ENCODE measurements at places on chromosomes 11 and 22.
A peak's percentile ranks its signal among the peaks of the same experiment; 100 is the strongest.

GRCh38 chr11:78397398-78397797 is 20.2 kb downstream of the GAB2 start:
- DNase-seq = no peak

DNA sequence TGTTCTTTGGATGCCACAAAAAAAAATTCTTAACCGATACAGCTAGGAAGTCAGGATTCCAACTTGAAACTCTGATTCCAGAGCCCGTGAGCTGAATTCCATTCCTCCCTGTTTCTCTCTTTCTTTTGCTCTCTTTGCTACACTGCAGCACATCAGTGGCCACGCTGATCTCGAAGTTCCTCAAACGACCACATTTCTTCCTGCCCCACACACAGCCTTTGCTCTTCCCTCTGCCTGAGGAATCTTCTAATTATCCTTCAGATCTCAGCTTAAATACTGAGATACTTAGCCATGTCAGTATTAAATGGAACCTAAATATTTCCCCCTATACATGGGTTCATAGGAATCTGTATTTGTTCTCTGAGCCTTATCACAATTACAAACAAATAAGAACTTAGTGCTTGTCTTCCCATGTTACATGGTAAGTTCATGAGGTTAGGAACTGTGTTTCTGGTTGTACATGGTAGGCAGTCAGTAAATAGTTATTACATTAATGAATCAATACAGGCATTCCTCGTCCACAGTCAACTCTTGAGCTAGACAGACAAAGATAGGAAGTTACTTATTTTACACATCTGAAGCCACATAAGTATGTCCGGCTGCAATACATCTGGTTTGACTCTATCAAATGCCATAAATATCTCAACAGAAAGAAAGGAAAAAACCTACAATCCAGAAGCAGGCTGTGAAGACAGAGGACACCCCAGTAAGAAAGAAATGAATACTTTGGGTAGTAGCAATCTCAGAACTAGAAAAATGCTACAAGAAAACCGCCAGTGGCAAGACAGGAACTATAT is 86.6 kb downstream of the MAML2 start:
- no peak for DNase-seq

DNA sequence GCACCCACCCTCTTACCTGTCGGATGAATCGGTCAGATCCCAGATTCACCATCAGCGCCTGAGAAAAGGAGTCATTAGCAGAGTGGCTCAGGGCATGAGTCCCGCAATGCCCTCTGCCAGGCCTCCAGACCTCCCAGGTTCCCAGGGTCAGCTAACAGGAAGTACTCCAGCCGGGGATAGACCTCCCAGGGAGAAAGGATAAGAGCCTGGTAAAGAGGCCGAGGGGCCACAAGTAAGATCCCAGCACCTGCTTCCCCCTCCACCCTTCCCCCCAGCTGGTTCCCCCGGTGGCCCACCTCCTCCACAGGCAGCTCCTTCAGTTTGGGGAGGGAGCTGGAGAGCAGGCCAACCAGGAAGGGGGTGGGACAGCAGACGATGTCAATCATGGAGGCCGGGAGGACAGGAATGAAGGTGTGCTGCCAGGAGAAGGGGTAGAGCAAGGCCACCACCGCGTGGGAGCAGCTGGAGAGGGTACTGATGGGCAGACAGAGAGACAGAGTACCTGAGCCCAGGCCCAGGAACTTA is 16.4 kb downstream of the RPL27A start:
- DNase-seq = no peak

GRCh38 chr11:17541330-17541885 is 2.8 kb downstream of the USH1C start:
- DNase-seq = peak; percentile 73

- DNase-seq = no peak
Observed at GRCh38 chr22:49929994-49930575, 11.7 kb downstream of the CRELD2 start.

GRCh38 chr11:112082729-112083128 is 3.8 kb downstream of the TIMM8B start:
- no peak for DNase-seq

DNA sequence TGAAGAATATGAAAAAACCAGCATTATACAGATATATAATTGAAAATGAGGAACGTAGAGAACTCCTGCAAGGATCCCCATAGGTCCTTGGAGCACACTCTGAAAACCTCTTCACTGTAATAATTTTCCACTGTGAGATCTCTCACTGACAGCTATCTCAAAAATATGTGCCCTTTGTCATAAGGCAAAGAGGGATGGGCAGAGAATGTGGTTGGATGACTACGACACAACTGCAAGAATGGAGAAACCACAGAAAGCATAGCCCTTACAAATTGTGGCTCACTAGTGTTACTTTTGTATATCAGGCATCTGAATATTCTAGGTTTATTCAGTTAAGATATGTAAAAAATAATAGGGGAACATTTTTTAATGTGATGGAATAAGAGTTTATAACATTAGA is 7.9 kb upstream of the CTSC start:
- DNase-seq = no peak

DNA sequence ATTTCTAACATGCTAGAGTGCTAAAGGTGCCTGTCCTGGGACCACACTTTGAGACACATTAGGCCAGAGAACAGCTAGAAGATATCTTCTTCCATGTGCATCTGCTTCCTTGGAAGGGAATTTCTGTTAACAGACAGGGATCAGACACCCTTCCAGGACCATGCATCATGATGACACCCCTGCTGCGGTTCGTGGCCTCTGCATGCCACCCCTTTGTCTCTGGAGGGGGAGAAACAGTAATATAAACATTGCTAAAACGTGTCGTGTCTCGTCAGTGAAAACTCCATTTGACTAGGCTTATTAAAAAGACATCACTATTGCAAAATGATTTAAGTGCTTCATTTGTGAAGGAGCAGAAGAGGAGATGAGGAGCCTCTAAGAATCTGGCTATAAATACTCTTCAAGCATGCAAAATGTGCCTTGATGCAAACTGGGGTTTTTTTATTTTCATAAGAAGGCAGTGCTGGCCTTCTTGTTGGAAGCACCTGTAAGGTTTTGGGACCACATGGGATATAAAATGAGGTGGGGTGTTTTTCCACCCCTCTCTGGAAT is 141.6 kb downstream of the MYO18B start:
- DNase-seq = no peak

DNA sequence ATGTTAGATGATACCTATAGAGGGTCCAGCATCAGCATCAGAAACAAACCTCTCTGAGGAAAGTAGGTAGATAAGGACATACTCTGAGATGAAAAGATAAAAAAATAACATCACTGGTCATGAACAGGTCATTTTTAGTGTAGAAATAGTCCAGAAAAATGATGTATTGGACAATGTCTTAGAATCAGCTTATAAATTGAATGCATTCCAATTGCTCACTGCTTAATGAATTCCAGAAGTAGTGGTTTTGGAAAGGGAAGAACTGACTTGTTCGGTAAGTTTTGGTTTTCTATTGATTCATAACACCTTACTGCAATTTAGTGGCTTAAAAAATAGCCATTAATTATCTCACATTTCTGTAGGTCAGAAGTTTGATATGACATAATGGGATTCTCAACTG is 929.5 kb upstream of the CCDC90B start:
- no peak for DNase-seq

GRCh38 chr22:43297270-43298061 is 45.7 kb downstream of the SCUBE1 start:
- no peak for DNase-seq

- peak; percentile 67 for DNase-seq
Observed at GRCh38 chr11:63369165-63369970, at the start of gene SLC22A9. Gene SLC22A9 (plus strand): TSS chr11:63369785. CDS start chr11:63370057, 272 bp downstream.

DNA sequence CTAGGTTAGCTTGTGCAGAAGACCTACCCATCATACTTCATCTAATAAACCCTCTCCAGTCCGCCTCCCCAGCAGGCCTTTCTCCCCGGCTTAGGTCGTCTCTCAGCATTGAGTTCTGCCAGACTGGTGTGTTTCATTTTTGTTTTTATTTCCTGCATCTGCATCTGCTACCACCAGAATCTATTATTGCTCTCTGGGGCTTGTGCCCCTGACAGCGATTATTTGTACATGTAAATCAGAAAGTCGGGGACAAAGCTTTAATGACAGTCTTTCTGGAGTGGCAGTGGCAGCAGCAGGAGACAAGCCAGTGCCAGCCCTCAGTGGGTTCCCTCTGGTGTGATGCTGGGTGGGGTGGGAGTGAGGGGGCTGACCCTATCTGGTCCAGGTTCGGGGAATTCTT is 127.5 kb downstream of the PKNOX2 start:
- DNase-seq = no peak

DNA sequence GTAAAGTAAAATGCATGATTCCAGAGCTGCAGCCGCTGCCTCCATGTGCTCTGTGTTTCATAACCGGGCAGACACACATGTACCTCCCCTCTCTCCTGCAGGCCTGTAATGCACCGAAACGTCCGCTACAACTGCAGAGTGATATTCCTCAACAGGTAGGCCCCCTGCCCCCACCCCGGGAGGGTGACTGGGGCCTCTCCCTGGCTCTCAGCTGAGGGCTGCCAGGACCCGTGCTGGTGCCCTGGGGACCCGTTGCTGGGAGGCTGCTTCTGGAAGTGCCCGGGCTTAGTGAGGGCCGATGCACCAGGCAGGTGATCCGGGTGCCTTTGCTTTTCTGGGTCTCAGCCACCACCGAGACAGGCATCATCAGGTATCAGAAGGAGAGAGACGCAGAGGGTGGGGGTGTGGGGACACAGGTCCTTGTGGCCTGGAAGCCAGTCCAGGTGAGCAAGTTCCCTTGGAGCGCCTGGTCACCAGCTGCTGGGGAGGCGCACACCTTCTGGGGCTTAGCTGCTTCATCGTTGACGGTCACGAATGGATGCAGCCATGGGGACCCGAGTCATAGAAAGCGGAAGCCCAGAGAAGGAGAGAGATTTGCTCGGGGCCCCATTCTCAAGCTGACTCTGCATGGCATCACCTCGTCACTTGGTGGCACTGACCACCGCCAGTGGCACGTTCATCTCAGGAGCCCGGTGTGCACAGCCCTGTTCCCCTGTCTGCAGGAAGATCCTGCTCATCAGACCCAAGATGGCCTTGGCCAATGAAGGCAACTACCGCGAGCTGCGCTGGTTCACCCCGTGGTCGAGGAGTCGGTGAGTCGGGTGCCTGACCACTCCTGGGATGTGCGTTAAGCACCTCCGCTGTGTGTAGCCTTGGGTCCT is 10.6 kb downstream of the NADSYN1 start:
- no peak for DNase-seq

DNA sequence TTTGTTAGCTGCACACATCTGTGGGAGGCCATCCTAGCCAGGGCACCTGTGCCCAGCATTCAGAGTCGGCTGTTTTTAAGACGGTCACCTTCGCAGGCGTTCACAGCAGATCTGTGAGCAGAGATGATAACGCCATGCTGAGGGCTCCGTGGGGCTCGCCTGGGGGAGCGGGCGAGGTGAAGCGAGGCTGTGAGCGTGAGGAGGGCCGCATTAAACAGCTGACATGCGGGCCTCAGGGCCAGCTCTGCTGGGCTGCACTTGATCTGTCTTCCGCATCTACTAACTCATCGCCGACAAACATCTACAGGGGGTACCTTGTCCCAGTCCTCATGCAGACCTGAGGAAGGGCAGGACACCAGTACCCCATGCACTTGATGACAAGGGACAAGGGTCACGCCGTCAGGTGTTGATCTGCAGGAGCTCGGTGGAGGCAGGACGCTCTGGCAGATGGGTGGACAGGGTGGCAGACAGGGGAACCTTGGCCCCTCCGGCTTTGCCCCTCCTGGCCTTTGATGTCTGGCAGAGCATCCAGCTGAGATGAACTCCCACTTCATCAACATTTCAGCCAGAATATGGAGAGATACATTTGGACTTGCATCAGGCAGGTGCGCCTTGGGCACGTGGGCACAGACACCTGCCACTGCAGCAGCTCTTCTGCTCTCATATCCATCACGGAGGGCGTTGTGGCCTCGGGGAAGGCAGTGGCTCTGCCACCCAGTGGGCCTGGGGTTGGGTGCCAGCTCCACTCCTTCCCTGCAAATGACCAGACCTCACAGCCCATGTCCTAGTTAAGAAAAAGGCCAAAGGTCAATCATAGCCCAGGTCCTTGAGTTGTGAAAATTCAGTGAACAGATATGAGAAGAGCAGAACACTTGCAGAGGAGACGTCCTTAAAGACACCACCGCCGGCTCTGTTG is 822.9 kb downstream of the BRD1 start:
- DNase-seq = no peak

DNA sequence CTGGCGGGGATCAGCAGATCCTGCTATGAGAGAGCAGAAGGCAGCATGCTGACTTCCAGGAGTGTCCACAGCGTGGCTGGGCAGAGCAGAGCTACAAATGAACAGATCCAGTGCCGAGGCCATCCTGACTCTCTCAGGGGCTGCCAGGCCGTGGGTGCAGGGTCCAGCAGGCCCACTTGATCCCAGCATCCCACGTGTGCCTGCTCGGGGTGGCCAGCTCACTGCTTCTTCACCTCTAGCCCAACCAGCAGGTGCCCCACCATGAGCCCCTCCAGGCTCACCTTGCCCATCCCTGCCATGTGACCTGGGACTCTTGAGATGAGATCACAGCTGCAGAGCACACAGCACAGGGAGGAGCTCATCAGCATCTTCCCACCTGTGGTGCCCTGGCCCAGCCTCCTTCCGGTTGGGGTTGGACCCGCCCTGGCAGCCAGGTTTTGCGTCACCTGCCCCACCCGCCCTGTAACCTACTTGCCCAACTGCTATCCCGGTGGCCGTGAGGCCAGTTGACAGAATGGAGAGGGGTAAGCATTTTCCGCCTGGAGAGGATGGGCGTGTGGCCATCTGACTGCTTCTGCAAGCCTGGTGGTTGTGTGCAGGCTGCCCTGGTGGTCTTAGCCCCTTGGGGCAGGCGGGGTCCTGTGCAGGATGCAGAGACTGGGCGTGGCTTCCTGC is 11.0 kb downstream of the TANGO2 start:
- DNase-seq = no peak

DNA sequence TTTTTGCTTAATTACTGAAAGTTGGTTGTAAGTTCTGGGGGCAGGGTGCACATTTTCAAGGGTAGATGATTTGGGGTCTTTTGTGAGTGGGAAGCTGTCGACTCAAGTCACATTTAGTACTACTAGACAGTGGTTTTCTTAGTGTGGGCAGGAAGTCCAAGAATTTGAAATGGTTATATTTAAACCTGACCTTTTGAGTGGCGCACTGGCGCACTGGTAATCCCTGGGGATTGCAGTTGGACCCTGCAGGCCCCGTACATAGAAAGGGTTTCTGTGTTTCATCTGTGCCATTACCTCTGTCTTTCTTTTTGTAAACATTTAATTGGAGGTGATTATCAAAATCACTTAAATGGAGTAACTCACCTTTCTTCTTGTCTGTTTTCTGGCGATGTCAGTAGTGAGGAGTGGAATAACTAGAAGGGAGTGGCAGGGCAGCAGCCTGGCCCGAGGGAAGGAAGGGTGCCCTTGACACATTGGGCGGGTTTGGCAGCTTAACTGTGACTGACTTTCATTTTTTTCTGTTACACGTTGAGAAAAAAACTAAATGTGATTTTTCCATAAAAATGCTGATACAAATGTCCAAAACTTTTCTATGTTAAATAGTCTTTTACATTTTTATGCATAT is 101.8 kb upstream of the GAL start:
- no peak for DNase-seq
